Activated gamma-delta T cell treated with anti-CD3 and anti-CD28 coated beads, Interleukin-2, amount 50 U/mL, for 16 hours (primary cell): ENCODE measurements at places on chromosomes 3 and 15.

DNA sequence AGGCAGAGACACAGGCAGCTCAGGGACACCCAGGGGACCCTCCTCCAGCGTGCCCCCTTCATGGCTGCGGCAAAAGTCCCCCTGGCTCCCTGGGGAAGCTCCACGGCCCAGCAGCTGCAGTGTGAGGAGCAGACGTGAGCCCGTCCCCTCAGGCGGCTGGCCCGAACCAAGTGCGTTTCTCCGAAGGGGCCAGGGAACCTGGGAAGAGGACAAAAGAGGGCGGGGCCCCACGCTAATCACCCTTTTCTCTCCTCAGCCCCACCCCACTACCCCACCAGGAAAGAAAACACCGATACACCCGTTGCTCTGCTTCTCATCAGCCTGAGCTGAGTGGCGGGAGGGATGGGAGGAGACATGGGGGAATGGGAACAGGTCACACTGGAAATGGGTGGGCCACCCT, at the start of gene MUC4:
TSS of gene MUC4 (minus strand) at position 174 of the 400 bp plus-strand sequence. CDS start at position 62, 112 bp downstream.
- DNase-seq: no peak

- DNase-seq: no peak
Measured at GRCh38 chr3:188916934-188917401, 254.8 kb upstream of the TPRG1 start.

DNA sequence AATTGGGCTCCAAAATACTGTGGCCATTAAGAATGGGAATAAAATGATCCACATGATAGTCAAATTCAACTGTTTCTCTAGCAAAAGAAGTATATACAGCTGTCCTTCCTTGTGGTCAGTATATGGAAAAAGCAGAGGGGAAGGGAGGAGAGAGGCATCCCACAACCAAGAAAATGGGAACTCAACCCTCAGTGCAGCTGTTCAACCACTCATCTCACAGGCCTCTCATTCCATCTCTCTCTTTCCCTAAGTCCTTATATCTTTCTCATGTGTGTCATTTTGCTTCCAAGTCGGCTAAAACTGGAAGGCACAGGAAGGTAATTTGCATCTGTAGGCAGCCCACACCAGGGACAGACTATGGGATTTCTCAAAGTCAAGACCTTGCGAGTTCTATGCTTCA, 27.5 kb downstream of the AVEN start:
- no peak for DNase-seq

DNA sequence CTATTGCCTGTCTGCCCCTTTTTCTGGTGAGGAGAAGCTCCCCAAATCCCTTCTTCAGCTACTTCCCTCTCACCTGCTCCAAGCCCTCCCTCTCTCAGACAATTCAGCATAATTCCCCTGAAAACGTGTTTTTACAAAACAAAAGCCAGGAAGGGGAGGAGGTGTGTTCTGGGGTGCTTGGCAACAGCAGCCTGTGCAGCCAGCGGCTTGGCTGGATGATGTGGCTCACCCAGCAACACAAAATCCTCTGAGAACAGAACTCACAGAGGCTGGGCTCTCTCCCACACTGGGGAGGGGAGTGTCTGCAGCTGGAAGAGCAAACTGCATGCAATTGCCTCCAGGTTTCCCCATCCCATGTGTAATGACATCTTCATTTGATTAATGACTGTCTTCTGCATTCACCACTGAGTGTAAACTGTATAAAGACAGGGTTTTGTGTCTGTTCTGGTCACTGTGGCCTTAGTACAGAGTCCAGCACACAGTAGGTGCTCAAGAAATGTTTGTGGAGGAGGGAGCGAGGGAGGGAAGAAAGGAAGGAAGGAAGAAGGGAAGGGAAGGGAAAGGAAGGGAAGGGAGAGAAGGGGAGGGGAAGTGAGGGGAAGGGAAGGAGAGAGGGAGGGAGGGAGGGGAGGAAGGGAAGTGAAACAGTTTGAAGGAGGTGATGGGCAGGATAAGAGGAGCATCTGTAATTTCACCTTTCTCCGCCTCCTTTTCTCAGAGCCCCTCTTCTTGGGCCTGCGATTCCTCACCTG, 70.1 kb upstream of the GLCE start:
- DNase-seq: no peak

DNA sequence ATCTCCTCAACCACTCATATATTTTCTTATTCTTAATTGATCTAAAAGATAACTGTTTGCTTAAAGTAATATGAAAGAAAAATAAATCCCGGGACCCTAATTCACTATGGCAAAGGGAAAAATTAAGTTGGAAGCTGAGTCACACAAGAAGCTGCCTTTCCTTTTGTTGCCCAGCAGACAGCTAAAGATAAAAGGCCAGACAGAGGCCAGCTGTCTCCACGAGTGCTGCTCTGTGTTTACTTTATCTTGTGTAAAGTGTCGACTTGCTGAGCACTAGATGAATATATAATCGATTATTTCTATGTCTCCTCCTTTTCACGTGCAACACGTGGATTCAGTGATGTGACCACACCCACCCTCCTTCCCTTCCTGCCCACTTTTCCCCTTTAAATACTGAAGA, 52.8 kb upstream of the NSMCE3 start:
- no peak for DNase-seq

- DNase-seq: no peak
Measured at GRCh38 chr15:27828746-27829145, 270.4 kb downstream of the OCA2 start.

GRCh38 chr3:47015151-47015550, 35.7 kb downstream of the NBEAL2 start:
- no peak for DNase-seq

DNA sequence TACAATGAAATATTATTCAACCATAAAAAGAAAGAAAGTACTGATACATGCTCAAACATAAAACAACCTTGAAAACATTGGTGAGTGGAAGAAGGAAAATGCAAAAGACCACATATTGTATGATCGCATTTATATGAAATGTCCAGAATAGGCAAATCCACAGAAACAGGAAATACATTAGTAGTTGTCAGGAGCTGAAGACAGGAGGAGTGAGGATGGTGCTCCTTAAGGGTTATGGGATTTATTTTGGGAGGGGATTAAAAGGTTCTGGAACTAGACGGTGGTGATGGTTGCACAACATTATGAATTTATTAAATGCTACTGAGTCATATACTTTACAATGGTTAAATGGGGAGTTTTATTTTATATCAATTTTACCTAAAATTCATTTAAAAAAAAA, 12.1 kb upstream of the MAGI1 start:
- no peak for DNase-seq
